Activated CD8-positive, alpha-beta memory T cell treated with anti-CD3 and anti-CD28 coated beads for 4 hours (primary cell): ENCODE measurements at places on chromosomes 2 and 18.

GRCh38 chr2:215887303-215887702 lies 126.0 kb downstream of the MREG start:
- no peak for DNase-seq

- no peak for DNase-seq
Measured at GRCh38 chr2:224941960-224942359, 100.3 kb downstream of the DOCK10 start.

GRCh38 chr18:50790948-50791347 lies 28.9 kb downstream of the MRO start:
- no peak for DNase-seq

DNA sequence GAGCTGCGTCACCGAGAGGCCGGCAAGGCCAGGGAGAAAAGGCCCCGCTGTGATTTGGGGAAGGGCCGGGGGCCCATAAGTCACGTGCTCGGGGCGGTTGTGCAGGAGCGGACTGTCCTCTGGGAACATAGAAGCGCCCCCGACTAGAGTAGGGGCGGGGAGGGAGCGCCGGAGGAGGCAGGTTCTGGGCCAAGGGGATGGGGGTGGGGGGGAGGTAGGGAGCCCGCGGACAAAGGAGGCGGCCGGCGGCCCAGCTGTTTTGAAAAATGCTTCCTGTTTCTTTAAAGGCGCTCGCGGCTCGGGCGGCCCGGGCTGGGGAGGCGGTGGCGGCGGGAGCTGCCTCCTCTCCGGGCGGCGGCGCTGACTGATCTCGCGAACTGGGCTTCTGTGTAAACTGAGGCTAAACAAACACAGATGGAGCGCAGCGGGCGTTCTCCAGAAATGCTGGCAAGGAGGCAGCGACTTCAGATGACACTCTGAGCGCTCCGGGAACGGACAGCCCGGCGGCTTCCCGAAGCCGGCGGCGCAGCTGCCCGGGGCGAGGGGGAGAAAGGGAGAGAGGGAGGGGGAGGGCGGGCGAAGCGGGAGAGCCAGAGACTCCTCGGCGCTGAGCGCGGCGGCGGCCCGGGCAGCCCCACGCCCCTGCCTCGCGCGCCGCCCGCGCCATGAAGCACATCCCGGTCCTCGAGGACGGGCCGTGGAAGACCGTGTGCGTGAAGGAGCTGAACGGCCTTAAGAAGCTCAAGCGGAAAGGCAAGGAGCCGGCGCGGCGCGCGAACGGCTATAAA lies at the start of gene ATOH8:
TSS of gene ATOH8 (plus strand) at position 467 of the 788 bp plus-strand sequence. CDS start at position 666, 199 bp downstream.
- DNase-seq = no peak
